ENCODE measurements at places on chromosomes 13 and 19.

DNA sequence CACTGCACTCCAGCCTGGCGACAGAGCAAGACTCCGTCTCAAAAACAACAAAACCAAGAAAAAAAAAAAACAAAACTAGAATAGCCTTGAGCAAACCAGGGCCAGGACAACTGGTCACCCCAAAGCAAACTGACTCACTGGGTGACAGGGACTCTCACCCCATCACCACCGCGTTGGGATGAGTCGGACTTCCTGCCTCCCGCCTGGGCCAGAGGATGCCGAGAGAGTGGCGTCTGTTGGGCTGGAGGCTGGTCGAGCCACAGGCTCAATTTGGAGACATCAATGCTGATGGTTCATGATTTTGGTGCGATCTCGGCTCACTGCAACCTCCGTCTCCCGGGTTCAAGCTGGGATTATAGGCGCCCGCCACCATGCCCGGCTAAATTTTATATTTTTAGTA is 11.6 kb downstream of the TMPRSS9 start:
- DNase-seq: no peak

GRCh38 chr13:51832471-51833152 is 12.4 kb downstream of the TMEM272 start:
- DNase-seq: peak; percentile 29

GRCh38 chr13:68254151-68254550 is 1024.0 kb upstream of the PCDH9 start:
- no peak for DNase-seq

DNA sequence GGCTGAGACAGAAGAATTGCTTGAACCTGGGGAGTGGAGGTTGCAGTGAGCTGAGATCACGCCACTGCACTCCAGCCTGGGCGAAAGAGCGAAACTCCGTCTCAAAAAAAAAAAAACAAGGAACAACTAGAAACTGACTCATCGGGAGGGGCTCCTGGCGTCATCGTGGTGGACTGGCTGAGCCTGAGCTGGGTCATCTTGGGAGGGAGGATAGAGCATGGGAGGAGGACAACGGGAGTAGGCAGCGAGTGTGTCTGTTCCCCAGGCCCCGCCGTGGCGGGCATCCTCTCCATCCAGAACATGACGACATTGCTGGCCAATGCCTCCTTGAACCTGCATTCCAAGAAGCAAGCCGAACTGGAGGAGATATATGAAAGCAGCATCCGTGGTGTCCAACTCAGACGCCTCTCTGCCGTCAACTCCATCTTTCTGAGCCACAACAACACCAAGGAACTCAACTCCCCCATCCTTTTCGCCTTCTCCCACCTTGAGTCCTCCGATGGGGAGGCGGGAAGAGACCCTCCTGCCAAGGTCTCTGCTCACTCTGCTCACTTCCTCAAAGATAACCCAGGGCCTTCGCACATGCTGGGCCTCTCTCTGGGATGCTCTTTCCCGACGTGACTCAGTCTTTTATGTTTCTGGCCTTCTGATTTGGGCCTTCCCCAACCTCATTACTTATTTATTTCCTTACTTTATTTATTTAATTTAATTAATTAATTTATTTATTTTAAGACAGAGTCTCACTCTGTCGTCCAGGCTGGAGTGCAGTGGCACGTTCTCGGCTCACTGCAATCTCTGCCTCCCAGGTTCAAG is 16.6 kb downstream of the DDX39A start:
- DNase-seq: no peak

DNA sequence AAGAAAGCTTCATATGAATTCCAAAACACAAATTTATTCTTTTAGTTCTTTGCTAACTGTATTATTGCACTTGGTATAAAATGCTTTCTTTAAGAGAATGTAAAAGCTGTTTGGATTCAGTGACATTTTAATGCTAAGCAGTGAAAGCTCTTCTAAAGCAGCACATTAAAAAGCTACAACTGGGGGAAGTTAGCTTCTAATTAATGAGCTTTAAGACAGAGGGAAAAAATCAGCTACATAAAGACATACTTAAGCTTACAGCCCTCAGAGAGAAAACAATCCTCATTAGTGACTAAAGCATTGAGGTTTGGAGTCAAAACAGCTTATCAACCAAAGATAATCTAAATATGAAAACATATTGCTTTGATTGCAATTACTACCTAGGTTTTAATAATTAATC is 1222.2 kb upstream of the SPRY2 start:
- DNase-seq: no peak

GRCh38 chr13:74761801-74762757 is 627.9 kb upstream of the KLF12 start:
- no peak for DNase-seq

DNA sequence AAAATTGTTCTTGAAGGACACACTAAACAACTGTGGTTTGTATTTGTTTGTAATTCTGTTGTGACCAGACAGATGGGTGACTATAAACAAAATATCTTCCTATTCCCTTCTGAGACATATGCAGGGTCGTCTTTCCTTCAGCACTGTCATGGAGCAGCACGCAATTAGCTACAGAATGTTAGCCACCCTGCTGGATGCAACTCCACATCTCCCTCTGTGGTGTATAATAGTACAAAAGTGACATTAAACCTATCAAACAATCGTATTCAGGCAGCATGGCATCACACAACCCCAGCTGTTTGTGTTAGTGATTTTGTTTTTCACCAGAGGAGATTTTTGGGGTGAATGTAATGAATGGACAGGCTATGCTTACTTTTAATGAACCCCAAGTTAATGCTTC is 146.2 kb downstream of the GPC6 start:
- no peak for DNase-seq

DNA sequence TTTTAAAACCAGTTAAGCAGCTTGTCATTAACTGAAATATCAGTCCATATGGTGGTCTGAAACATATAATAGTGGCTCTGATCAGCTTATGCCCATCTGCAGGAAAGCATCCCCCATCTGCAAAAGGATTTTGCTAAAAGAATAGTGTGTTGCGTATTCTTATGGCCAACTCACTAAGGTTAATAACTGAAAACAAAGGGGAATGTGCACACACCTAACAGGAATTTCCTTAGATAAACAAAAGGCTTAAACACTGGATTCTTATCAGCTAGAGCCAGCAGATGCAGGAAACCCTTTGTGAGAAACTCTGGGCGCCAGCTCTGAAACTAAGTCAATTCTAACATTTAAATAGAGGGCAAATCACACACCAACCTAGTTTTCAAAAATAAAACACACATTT is 22.1 kb downstream of the VPS36 start:
- no peak for DNase-seq

DNA sequence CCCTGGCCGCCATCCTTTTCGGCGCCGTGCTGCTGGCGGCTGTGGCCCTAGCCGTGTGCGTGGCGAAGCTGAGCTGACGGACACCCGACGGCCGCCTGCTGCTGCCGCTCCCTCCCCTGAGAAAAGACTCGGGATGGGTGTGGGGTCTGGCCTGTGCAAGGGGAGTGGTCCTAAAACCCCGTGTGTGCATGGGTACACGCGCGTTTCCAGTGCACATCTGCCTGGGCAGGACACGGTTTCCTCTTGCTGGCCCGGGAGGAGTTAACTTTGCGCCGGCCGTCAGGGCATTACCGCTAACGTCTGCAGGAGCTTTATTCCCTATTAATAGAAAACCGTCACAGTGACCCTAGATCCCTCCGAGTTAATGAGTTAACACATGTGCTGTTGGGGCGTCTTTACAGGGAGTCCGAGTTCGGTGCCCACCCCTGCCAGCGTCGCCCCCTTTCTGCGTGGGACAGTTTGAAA is 1.3 kb downstream of the RGS9BP start:
- no peak for DNase-seq

DNA sequence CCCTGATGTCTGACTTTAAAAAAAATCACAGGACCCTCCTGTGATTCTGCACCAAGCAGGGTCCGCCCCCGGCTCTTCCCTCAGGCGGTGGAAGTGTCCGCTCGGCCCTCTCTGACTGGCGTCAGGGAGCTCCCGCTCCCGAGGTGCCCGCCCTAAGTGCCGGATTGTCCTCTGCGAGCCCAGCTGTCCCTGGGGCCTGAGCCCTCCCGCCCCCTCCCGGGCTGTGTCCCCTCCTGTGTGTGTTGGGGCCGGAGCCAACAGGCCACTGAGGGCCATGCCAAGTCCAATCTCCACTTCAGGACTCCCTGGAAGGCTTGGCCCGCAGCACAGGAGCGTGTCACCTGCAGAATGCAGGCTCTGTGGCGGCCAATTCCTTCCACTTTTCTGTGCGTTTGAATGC is 25.4 kb downstream of the MAP2K2 start:
- DNase-seq: no peak

DNA sequence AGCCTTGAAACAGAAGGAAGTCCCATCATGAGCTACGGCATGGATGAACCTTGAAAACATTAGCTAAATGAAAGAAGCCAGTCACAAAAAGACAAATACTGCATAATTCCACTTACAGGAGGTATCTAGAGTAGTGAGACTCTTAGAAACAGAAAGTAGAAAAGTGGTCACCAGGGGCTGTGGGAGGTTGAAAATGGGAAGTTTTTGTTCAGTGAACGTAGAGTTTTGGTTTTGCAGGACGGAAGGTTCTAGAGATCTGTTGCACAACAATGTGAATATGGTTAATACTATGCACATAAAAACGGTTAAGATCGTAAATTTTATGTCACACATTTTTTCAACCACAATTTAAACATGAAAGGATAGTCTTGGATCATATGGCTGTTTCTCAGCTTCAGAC is 11.9 kb upstream of the SLC10A2 start:
- no peak for DNase-seq

DNA sequence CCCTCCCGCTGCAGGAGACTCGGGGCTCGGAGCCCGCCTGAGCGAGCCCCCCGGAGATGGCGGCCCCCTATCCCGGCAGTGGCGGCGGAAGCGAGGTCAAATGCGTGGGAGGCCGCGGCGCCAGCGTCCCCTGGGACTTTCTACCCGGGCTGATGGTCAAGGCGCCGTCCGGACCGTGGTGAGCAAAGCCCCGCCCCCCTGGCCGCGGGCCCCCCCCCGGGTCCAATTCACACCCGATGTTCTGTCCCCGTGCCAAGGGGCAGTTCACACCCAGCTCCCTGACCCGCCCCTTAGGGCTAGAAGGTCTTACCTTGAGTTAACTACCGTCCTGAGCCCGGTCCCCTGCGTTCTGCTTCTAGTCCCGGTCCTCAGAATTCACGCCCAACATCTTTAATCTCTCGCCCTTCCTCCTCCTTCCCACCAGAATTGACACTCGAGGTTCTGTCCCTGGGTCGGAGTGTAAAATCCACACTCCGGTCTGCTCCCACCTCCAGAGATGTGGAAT is 1.4 kb downstream of the NPAS1 start:
- DNase-seq: no peak

- no peak for DNase-seq
Measured at GRCh38 chr13:43758834-43759233, 27.9 kb downstream of the ENOX1 start.

DNA sequence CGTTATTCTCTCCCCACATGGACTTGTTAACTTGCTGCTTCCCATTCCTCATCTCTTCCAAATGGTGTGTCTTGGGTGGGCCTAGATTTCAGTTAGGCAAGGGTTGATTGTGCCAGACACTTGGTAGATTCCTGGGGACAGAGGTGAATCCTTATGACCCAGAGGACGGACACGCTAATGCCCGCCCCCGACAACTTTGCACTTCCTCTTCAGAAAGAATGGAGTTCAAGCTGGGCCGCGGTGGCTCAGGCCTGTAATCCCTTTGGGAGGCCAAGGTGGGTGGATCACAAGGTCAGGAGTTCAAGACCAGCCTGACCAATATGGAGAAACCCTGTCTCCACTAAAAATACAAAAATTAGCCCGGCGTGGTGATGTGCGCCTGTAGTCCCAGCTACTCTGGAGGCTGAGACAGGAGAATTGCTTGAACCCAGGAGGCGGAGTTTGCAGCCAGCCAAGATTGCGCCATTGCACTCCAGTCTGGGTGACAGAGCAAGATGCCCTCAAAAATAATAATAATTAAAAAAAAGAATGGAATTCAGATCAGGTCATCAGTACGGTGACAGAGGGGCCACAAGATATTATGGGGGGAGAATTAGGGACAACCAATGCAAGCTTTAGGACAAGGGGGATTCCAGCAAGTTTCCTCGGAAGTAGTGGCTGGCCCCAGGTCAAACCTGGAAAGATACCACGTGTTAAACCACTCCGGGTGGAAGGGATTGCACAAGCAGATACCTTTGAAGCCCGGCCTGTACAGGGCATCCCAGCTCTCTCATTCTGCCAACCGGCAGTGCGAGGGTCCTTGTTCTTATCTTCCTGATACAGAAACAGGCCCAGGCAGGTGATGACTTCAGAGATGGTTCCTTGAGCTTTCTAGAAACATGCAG is 2.7 kb downstream of the MYO9B start:
- DNase-seq: no peak

DNA sequence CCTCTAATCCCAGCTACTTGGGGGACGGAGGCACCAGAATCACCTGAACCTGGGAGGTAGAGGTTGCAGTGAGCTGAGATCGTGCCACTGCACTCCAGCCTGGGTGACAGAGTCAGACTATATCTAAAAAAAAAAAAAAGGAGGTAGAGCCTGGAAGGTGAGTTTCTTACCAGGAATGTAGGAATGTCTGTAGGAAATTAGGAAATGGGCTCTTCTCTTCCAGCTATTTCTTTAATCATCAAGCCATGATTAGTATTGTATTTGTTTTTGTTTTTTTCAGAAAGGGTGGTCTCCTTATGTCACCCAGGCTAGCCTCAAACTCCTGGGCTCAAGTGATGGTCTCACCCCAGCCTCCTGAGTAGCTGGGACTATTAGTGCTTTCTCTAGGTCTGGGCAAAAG is 26.3 kb upstream of the SERP2 start:
- no peak for DNase-seq

DNA sequence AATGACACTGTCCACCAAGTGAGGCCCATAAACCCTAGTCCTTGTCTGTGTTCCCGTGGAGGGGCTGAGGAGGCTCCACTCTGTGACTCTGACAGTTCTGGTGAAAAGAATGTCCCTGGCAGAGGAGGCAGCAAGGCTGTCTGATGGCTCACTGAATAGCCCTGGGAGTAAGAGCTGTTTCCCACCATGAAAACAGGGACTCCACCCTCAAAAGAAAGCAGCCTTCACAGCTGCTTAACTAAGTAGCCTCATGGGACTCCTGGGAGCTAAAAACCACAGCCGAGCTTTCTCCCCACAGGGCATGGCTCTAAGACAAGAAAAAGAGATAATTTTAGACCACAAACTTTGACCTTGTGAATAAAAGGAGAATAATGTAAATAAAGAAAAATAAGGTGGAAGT is 135.1 kb upstream of the FRY start:
- no peak for DNase-seq

DNA sequence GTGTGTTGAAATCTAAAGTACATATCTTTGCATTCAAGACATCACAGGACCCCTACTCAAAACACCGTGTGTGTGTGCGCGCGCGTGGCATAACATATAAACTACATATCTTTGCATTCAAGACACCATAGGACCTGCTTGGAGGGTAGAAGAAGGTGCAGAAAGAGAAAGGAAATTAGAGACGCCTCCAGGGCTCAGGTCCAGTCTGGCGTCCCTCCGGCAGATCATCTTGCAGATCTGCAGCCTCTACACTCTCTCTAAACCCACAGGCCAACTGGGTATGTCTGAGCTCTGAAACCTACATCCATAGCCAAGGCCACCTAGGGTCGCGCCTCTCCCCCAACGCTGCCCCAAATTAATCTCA is 659 bp upstream of the PAFAH1B3 start:
- no peak for DNase-seq
